Heart left ventricle (tissue), 16 donors: ENCODE measurements at places on chromosomes 1 and 21. TPM values are rescaled to one million over a fixed set of nuclear protein-coding genes. Genes with fewer than 3 reads are reported as not detected.
A peak's percentile ranks its signal among the peaks of the same experiment; 100 is the strongest.

DNM3 gene
- 2.3 TPM for total RNA-seq

LCE3E gene
- not detected for total RNA-seq

DNA sequence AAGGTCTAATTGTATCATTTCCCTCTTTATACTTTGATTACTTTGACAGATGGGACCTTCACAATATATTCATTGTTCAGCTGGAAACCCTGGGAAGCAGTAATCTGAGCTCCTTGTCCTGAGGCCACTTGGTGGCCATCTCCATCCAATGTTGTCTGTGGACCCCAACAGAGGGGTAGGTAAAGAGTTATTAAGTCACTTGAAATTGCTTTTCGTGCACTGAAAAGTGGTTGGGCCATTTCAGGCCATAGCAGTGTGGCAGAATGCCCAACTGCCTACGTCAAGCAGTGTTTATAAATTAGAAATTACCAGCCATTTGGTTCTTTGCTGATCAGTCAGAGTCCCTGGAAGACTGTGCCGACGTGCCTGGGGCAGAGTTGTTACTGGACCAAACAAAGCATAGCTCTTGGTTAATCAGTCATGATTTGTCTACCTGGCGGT lies 308.3 kb upstream of the USP25 start:
- no peak for DNase-seq

DNA sequence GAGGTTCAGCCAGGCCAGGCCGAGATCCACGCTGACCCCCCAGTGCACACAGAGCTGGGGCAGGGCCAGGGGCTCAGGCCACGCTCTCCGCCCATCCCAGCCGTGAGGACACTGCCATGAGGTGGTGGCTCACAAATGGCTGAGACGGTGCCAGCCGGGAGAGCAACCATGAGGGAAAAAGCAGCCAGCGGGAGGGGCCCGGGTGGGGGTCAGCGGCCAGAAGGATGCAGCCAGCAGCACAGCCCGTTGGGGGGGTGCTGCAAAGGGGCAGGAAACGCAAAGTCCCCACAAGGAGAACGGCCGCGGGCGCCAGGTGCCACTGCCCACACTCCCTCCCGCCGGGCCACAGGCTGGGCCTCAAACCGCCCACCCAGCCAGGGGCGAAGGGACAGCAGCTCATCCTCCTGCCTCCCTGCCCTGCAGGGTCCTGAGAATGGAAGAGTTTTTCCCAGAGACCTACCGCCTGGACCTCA lies 8.3 kb downstream of the TTLL10 start:
- peak; percentile 40 for DNase-seq

- DNase-seq, result no peak
These were observed 383.3 kb downstream of the RRAGC start for GRCh38 chr1:38476111-38476849.

DNA sequence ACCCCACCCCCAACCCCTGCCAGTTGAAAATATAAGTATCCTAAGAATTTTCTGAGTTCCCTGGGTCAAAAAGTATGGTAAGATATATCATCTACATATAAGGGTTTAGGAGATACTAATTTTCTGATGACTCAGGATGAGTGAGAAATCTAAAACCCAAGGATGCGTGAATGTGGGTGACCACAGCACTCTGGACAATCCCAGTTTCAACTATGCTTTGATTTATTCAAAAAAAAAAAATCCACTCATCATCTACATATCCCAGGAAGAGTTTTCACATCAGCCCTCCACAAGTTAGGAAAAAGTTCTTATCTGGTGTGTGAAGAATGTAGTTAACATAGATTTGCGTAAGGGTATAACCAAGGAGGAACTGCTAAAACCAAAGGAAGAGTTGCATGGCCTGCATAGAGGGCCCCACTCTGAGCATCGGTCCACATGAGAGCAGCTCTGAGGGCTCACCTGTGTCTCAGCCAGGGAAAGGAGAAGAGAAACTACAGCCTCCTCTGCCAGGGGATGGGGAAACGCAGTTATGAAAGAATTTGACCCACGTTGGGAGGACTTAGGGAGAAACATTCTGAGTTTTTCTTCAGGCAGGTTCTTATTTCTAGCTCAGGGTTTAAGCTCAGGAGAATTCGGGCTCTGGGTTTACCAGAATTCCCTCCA lies 18.8 kb downstream of the LAMB3 start:
- DNase-seq, result no peak

GRCh38 chr1:91161166-91161565 lies 139.3 kb upstream of the ZNF644 start:
- DNase-seq, result no peak

GRCh38 chr1:62230718-62231117 lies 36.1 kb downstream of the L1TD1 start:
- no peak for DNase-seq

C8B gene
- total RNA-seq, result not detected

- DNase-seq, result no peak
These were observed 303.7 kb upstream of the PLD5 start for GRCh38 chr1:242828199-242828598.

GRCh38 chr1:155873860-155874259 lies 14.5 kb downstream of the SYT11 start:
- DNase-seq, result no peak

DNA sequence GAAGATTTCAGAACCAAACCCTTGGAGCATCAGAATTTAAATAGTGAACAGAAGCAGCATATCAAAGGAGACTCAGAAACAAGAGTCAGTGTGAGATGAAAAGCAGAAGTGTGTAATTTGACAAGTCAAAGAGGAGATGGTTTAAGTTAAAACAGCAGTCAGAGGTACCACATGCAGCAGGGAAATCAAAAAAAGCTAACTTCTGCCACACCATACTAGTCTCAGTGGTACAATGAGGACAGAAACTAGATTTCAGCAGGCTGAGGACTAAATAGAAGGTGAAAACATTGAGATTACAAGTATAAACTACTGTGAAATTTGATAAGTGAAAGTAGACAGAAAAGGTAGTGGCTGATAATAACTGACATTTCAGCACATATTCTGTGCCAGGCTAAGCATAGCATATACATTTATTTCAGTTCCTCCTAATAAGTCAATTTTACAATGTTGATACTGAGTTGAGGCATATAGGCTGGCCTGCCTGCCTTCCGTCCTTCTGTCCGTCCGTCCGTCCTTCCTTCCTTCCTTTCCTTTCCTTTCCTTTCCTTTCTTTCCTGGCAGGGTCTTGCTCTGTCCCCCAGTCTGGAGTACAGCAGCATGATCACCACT lies 12.6 kb downstream of the SUCO start:
- no peak for DNase-seq

- DNase-seq, result no peak
These were observed 20.8 kb downstream of the KCNJ15 start for GRCh38 chr21:38277501-38278131.

DNA sequence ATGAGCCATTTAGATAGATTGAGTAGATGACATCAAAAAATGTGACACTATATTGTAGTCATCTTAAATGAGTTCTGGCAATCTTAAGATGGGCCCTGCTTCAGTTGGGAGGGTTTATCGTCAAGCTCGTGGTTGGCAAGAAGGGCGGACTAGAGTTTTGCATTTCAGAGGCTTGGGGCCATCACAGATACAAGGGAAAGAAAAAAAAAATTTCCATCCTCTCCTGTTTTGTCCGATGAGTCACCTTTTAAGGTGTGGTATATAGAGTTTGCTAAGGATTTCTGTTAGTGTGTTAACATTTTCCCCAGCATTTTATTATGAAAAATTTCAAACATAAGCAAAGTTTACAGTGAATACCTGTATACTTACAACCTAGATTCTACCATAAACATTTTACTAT lies 31.8 kb upstream of the KCNQ4 start:
- no peak for DNase-seq

SPRR3 gene
- total RNA-seq, result not detected

DNA sequence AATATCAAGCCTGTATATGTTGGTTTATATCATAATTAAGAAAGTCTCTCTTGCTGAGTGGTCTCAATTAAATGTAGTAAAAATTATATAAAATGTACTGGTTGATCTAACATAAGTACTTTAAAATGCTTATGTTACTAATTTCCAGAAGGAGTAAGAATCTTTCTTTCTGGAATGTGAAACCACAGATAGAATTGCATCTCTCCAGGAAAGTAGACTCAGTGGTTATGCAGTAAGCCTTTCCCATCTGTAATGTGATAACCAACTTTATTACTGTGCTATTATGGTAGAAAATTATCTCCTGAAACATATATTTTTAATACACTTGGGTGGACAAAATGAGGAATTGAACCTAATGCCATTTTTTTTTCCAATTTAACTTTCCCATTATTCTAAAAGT lies 8.9 kb upstream of the RALGPS2 start:
- DNase-seq, result no peak

MRPL9 gene
- total RNA-seq, result 35.8 TPM

DNA sequence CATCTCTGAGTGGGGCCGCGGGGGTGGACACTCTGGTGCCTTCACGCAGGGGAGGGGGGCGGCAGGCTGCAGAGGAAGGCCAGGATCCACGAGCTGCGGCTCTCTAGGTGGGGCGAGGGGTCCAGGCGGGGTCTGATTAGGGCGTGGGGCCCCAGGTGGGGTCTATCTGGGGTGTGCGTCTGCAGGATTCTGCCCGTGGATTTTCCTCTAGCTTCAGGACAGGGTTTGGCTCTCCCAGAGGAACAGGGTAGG lies 6.3 kb downstream of the JMJD4 start:
- no peak for DNase-seq

MARK1 gene
- 19.5 TPM for total RNA-seq

GRCh38 chr1:16077406-16078245 lies 4.2 kb upstream of the FAM131C start:
- no peak for DNase-seq

- DNase-seq, result no peak
These were observed 84.9 kb downstream of the CNIH3 start for GRCh38 chr1:224700918-224701531.

- DNase-seq, result no peak
These were observed 64.0 kb downstream of the SAMSN1 start for GRCh38 chr21:14482165-14482564.

GRCh38 chr1:208233978-208234377 lies 10.2 kb downstream of the PLXNA2 start:
- no peak for DNase-seq

SV2A gene
- total RNA-seq, result 0.60 TPM

- no peak for DNase-seq
These were observed 29.0 kb downstream of the SYT6 start for GRCh38 chr1:114124644-114125043.

WNT9A gene
- total RNA-seq, result 0.54 TPM

DNA sequence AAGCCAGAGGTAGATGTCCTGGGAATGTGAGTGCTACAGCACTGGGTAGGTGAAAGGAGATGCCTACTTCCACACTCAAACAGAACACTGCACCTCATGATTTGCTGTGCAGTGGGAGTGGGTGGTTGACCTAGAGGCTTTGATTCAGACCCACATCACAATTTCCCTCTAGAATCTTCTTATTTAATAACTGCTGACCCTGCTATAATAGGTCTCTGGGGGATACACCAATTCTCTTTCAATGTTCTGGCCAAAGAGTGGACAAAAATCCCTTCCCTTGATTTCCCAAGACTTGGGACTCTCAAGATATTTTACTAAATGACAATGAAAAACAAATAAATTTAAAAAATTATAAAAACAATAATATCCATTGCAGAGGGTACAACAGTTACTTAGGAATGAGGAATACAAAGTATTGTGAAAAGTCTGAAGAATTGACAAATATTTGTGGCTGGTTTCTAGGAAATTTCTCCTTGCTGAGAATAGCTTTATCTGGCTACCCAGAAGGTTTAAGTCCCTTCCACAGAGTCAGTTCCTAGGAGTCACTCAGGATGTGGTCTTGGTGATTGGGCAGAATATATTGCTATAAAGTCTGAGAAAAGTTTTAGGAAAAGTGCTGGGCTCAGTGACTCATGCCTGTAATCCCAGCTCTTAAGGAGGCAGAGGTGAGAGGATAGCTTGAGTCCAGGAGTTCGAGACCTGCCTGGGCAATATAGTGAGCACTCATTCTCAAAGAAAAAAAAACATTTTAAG lies 2.4 kb upstream of the FCGR2A start:
- DNase-seq, result no peak

- no peak for DNase-seq
These were observed 380.0 kb downstream of the HHIPL2 start for GRCh38 chr1:222167896-222168295.

TENT5C gene
- 15.1 TPM for total RNA-seq

DNA sequence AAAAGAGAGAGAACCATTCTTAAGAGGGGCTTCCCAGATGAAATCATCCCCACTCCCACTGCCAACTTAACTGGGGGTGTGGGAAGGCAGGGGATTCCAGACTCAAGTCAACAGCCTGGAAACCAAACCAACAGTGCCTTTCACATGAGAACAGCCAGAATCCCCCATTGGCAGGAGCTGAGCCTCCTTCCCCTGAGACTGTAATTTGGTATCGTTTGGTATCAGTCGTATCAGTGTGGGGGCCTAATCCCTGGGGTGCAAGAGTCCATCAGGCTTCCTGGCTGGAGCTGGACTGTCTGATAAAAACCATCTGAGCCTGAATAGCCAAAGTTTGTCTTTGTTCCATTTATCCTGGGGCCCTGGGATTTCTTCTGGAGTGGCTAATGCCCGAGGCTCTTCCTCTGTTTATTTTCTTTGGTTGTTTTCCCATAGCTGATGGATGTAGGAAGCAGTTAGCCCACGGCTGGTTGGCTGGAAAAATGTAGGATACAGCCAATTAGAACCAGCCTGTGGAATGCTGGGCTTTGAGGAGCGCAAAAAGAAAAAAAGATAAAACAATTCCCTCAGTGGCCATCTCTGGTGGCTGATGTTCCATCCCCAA lies 84.6 kb downstream of the LAMC2 start:
- no peak for DNase-seq

DNA sequence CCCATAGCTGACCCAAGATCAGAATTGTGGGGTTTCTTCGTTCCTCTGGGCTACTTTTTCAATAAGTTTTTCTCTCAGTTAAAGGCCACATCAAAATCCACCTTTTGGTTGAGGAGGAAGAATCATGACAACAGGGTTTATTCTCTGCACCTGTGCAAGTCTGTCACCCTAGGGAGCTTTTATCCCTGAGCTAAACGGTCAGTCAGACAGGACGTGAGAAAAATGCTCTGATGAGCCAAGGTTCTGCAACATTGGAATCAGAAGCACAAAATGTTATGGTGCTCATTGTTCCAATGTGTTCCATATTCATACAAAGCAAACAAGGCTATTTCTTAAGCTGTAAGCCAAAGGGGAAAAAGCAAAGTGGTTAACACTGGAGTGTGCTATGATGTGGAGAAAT lies 7.4 kb upstream of the ERICH3 start:
- DNase-seq, result no peak

FCER1G gene
- 9.0 TPM for total RNA-seq

- DNase-seq, result no peak
These were observed 48.3 kb upstream of the LHX8 start for GRCh38 chr1:75085931-75086330.

DNA sequence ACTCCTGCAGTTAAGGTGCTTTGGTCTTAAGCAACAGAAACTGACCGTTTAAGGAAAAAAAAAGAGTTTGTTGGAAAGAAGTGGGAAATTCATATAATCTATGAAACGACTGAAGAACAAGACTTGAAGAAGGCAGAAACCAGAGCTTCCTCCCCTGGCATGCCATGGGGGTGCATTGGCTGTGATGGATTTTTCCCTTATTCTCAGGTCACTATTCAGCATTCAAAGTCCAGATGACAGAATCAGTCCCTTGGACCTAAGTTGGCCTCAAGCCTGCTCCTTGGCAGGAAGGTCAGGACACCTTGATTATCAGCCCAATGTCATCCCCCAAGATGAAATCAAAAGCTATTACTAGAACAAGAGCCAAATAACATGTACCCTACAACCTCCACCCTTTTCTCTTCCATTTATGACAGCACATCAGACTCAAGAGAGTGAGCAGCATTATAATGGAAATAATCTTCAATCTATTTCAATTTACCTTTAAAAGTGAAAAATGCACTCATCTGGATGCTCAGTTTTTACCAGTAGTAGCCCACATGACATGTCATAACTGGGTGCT lies 15.8 kb upstream of the TMEM9 start:
- no peak for DNase-seq

- DNase-seq, result no peak
These were observed 930 bp downstream of the DHCR24 start for GRCh38 chr1:54885807-54886723.
